ENCODE measurements at places on chromosomes 4 and X.

GRCh38 chr4:94390804-94391410 is 48.3 kb upstream of the HPGDS start:
- DNase-seq, result peak; percentile 13

- DNase-seq, result no peak
These were observed 35.2 kb downstream of the PDS5A start for GRCh38 chr4:39942507-39942906.

- DNase-seq, result no peak
These were observed 3.8 kb upstream of the FGG start for GRCh38 chr4:154616287-154616686.

GRCh38 chr4:42392436-42392835 is 4.9 kb upstream of the SHISA3 start:
- DNase-seq, result no peak

GRCh38 chr4:184890499-184890898 is 64.7 kb upstream of the ACSL1 start:
- DNase-seq, result no peak

- no peak for DNase-seq
These were observed 54.6 kb downstream of the C4orf50 start for GRCh38 chr4:5963611-5964010.

DNA sequence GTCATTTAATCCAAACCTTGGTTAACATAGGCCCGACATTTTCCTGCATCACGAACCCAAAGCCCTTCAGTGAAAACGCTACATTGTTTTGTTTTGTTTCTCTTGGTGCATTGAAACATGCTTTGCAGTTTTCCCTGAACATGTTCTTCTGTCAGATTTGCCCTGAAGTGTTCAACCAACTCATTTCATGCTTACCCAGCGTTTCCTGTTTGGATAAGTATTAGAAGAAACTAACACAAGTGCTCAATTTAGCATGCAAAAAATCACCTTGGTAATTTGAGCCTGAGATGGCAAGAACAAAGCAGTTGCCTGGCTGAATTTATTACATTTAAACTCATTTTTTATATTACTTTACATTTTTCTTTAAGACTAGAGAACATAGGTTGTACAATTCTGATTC is 160.1 kb upstream of the VCX3A start:
- no peak for DNase-seq

DNA sequence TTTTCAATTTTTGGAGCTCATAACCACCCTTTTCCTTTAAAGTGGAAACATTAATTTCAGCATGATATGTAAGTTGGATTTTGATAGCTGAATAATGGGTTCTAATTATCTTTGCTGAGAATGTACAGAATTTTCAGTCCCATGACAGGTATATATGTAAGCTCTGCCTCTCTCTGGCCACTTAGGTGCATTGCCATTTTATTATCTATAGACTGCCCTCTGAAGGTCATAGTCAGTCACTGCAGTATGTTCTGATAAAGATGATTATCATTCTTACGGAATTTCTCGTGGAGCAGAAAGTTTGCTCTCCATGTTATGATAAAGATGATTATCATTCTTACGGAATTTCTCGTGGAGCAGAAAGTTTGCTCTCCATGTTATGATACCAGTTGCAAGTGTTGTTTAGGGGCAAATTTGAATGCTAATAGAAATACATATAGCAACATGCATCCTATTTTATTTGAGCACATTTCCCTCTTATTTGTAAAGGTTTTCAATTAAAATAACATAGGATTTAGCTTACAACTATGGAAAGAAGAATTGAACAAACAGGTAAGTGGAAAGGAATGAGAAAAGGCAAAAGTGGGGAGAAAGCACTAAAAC is 10.4 kb downstream of the AFP start:
- DNase-seq, result peak; percentile 20

DNA sequence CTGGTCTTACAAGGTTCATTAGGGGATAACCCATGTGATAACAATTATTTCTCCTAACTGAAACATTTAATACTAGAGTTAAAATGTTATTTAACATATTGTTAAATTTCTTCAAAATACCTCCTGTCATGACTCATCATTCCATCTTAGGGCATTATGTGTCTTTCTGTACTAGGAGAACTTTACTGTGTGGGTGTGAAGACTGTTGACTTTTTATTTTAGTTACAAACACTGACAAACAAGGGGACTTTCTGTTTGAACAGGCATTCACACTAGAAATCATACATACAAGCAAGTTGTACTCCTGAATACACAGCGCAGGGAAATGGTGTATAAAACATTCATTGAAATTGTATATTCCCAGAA is 175.9 kb downstream of the FBXW7 start:
- DNase-seq, result no peak

- DNase-seq, result no peak
These were observed 71.1 kb downstream of the CCSER1 start for GRCh38 chr4:90198086-90198847.

- DNase-seq, result no peak
These were observed 41.5 kb downstream of the SMARCA5 start for GRCh38 chr4:143554728-143555597.

GRCh38 chrX:53263597-53264094 is 17.7 kb downstream of the IQSEC2 start:
- DNase-seq, result peak; percentile 63

DNA sequence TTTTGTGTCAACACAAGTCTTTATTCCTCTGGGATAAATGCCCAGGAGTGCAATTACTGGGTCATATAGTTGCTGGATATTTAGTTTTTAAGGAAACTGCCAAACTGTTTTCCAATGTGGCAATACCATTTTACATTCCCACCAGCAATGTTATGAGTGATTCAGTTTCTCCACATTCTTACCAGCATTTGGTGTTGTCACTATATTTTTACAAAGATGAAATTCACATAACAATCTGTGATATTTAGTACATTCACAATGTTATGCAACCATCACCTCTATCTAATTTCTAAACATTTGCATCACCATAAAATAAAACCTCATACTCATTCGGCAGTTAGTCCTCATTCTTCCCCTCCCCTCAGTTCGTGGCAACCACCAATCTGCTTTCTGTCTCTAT is 75.0 kb downstream of the MAMLD1 start:
- DNase-seq, result no peak

GRCh38 chr4:78592088-78592783 is 40.7 kb downstream of the ANXA3 start:
- no peak for DNase-seq

DNA sequence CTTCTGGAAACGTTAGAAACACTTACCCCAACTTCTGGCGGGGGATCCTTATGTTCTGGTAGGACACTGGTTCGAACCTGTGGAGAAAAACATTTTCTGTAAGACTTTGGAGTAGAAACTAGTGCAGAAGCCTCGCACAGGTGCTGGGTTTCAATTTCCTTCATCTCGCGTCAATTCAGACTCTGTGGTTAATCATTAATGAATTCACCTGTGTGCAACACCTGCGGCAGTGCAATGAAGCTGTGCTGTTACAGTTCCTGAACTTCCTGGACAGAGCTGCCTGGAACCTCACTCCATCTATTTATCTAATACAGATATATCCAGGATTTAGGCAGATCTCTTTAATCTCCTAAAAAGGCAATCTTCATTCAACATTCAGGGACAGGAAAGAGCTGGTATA is 531.4 kb downstream of the INPP4B start:
- no peak for DNase-seq

DNA sequence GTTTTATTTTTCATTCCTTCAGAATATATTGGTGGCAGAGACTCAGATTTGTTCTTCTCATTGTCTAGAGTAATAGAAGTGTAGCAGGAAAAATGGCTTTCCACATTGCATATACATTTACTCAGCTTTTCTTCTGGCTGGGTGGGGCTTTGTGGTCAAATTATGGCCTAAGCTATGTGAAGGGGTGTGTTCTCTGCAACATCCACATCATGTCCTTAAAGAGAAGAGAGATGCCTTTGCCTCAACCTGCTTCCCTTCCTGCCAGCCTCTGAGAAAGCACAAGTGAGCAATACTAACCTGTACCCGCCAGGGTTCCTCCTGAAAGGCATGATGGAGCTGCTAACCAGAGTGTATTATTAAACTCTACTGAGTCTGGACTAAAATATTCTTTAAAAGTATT is 695.6 kb upstream of the FAM241A start:
- DNase-seq, result no peak

GRCh38 chrX:44202596-44202995 is 140.9 kb downstream of the EFHC2 start:
- no peak for DNase-seq

- no peak for DNase-seq
These were observed 33.6 kb upstream of the GTPBP6 start for GRCh38 chrX:352181-352580.

DNA sequence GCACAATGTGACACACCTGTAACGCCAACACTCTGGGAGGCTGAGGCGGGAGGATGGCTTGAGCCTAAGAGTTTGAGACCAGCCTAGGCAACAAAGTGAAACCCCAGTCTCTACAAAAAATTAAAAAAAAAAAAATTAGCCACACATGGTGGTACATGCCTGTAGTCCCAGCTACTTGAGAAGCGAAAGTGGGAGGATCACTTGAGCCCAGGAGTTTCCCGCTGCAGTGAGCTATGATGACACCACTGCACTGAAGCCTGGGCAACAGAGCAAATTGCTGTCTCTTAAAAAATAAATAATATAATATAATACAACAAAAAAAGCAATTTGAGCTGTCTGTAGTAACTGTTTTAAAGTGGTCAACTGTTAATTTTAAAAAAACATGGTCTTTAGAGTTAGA is 13.2 kb downstream of the SPOCK3 start:
- no peak for DNase-seq

Data from hepatic stellate cell (primary cell).